ENCODE measurements at places on chromosomes 2 and 18.
A peak's percentile ranks its signal among the peaks of the same experiment; 100 is the strongest.

DNA sequence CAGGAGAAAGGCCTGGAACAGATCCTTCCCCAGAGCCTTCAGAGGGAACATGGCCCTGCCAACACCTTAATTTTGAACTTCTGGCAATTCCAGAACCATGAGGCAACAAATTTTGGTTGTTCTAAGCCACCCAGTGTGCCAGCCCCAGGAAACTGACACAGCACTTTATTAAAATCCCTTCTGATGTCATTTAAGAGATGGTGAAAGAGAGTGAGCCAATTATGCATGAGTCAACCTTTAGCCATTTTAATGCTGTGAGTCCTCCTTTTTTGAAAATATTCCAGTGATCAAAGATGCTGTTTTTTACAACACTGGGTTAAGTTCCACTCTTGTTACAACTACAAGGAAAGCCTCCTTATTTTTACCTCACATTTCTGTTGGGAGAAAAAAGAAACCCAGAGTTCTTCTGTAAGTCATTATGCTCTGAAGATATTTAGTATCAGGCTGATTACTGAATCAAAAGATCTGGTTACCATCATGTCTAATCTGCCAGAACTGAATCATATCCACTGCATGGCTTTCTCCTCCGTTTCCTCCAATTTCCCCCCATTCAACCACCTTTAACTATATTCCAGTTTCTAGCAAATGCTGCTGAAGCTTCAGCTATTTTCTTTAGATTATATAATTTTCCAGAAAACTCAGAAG, 235.4 kb downstream of the TXNL1 start:
- no peak for DNase-seq

DNA sequence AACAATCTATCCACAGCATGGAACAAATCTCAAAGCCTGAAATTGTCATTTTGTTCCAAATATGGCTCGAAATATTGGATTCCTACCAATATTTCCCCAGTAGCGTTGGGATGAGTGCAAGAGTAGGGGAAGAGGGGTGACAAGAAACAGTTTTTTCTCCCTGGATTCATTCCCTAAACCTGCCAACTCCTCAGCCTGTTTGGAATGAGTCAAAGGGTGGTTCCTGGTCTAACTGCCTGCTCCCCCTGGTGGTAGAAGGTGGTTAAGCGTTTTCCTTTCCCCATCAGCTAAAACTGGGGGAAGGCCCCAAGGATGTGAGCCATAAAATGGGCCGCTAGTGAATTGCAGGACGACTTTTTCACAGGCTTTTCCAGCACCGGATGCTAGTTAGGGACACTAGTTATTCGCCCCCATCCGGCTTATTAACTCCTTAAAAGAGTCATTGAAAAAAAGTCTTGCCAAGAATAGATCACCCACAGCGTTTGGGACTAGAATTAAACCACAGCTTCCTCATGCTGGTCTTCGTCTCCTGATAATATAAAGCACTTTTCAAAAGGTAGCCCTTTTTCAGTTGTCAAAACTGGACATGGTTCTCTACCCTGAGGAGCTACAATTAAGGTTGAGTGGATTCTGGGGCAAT, 72.5 kb downstream of the DHRS9 start:
- peak; percentile 40 for DNase-seq

DNA sequence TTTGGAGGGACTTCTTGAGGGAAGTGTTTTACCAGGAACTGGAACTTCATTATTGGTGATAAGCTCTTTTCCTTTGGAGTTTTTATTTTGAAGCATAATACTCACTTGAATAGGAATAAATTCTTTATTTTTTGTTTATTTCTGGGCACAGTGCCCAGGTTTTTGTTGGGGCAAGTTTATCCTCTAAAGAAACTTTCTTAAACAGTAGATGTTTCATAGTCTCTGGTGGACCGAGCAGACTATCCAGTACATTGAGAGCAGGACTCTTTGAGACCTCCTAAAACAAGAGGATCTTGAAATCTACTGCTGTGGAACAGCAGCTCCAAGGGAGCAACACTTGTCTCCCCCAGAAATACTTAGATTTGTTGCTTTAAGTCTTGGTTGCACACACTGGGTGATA, 109.4 kb downstream of the PARD3B start:
- no peak for DNase-seq

DNA sequence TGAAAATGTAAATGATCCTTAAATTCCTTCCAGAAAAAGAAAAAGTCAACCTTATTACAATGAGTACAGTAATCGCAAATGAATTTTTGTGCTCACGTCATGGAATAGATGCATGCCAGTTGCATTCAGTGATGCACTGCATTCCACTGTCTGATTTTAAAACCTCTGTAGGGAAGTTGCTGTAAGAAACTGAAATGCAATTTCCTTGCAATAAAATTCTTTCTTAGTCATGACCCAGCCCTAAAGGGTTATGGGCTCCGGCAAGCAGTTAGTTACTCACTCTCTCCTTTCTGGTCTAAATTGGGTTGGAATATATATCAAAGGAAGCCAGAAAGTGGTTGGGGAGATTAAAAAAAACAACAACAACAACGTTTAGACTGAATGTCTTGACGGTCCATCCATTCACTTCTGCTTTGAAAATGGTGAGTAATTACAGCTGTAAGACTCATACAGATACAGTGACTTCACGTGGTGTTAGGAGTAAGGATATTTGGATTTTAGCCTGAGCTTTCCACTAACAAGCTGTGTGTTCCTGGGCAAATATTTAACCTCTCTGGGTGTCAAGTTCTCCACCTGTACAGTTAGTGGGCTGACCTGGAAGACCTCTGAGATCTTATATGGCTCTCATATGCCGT, 8.6 kb upstream of the RND3 start:
- DNase-seq: no peak

DNA sequence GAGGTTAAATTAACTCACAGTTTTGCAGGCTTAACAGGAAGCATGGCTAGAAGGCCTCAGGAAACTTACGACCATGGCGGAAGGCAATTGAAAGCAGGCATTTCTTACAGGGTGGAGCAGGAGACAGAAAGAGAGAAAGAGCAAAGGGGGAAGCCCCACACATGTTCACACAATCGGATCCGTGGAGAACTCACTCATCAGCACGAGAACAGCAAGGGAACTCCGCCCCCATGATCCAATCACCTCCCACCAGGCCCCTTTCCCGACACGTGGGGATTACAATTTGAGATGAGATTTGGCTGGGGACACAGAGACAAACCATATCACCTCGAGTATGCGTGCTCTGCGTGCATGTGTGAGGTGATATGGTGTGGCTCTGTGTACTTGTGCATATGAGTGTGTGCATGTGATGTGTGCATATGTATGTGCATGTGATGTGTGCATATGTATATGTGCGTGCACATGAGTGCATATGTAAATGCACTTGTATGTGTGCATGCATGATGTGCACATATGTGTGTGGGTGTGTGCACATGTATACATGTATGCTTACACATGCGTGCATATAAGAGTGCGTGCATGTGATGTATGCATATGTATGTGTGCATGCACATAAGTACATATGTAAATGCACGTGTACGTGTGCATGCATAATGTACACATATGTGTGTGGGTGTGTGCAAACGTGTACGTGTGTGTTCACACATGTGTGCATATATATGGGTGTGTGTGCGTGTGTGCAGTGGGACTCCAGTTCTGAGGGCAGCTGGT, 108.7 kb upstream of the HDAC4 start:
- no peak for DNase-seq

DNA sequence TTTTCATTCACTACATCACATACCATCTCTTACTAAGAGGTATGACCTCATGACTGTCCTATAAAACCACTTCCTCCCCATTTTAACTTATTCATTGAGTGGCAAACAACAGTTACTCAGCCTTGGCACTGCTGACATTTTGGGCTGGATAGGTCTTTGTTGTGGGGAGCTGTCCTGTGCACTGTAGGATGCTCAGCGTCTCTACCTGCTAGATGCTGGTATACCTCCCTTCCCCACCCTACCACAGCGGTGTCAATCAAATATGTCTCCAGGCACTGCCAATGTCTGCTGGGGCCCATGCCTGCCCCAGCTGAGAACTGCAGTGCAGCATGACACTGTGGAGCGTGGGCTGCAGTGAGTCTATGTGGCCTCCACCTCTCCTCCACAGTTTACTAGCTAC, 76.3 kb upstream of the MGAT4A start:
- peak; percentile 32 for DNase-seq

- DNase-seq: no peak
These were observed 12.9 kb downstream of the PTPN18 start for GRCh38 chr2:130368786-130369185.

- DNase-seq: no peak
These were observed 149.2 kb downstream of the FAM210A start for GRCh38 chr18:13577091-13577697.

- DNase-seq: no peak
These were observed 13.5 kb upstream of the COLEC12 start for GRCh38 chr18:513826-514530.

DNA sequence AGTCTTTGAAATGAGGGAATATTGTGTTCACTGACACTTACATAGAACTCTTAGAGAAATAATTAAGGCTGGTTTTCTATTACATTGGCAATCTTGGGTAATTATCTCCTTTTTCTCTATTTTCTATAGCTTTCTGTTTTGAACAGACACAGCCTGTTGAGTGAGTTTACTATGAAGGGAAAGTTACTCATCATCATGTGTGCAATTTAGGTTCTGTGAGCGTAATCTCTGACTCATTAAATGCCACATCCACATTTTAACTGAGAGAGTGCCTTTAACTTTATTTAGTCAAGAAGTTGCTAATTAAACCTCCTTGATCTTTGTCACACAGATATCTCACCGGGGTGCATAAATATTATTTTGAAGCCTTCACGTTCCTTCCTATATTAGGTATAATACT, 174.0 kb upstream of the SLC8A1 start:
- no peak for DNase-seq

DNA sequence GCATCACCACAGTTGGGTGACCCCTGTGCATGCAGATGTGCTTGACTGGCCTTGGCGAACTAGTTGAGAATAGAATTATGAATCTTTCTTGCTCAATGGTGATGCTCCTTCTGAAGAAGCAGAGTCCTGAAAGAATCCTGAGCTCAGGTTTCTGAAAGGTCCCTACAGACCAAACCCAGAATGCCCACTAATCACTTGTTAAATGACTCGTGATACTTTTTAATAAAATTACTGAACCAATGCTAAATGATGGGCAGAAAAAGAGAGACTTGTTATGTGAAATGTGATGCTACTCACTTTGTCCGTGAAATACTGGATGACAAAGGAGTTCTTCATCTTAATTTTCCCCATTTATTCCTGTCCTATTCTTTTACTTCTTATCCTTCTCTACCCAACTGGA, 263.5 kb upstream of the LRRTM1 start:
- DNase-seq: no peak

GRCh38 chr18:58355243-58355642, 273.6 kb downstream of the ALPK2 start:
- DNase-seq: no peak

DNA sequence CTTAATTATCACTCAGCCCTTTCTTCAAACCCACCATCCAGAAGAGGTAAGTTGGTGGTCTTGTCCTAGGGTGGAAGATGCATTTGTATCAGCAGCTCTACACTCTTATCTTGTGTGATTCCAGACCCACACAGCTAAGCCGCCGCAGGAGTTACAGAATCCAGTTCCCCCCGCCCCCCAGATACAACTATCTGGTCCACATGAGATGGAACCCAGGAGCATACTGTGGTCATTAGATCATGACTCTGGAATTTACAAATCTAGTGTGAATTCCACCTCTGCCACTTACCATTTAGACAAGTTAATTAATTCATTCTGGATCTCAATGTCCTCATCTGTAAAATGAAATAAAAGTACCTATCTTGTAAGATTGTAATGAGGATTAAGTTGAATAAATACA, 486.4 kb downstream of the BCL11A start:
- DNase-seq: no peak

GRCh38 chr18:51712821-51713220, 515.3 kb upstream of the MEX3C start:
- DNase-seq: no peak

DNA sequence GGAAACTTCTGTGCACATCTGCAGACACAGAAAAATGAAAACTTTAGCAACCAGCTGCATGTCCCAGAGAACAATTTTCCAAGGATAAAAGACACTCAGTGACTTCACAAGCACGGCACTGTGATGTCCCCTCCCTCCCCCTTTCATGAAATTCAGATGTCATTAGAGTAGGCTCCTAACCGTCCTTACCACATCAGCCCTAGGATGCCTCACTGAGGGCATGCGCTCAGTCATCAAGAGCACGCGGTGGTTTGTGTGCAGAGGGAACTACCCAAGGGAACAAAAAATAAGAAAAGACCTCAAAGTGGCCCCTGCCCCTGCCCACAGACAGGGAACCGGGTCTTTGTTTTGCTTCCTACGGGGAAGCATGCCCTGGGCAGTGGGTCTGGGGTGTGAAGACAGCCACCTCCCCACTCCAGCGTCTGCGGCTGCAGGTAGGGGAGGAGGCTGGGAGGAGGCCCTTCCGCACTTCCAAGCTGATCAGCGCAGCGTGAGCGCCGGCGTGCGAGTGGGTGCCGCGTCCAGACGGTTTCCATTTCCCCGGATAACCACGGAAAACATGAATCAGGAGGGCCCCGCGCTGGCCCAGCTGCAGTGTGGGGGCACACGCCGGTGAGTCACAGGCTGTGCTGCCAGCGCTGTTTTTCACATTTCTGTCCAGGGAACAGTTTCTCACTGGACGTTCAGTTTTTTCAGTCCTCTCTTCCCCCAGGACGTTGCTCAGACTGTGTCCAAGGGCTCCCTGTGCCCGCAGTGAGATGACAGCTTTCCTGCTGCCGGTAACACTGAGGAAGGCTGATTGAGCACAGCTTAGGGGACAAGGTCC, 70.6 kb downstream of the COPS8 start:
- DNase-seq: no peak

- DNase-seq: no peak
These were observed 62.9 kb downstream of the EFR3B start for GRCh38 chr2:25104736-25105135.

DNA sequence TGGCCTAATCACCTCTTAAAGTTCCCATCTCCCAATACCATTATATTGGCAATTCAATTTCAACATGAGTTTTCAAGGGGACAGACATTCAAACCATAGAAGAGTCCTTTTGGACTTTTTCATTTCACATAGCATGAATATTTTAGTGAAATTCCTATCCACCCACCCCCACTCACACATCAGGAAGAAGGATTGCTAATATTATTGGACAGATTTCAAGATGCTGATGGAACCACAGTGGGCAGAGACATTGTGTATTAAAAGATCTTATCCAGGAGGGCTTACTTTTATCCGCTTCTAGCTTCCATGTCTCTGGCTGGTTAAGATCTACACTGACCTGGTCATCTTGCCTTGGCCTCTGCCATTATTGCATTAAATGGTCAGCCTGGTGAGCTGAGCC, 297.4 kb upstream of the ACVR2A start:
- DNase-seq: no peak

- no peak for DNase-seq
These were observed 111.8 kb upstream of the SLC35G4 start for GRCh38 chr18:11497585-11497984.

DNA sequence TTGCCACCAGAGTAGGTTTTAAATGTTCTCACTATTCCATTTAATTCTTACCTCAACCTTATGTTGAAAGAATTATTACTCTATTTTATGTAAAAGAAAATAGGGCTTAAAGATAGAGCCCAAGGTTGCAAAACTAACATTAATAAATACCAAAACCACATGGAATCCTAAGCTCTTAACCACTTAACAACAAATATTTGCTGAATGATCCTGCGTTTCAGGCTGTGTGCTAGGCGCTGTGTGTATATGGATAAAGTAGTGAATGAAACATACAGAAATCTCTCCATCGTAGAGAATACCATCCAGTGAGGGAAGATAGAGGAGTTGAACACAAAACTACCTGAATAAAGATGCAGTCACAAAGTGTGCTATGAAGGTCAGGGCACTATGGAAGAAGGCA, 485.1 kb downstream of the THSD7B start:
- no peak for DNase-seq

- no peak for DNase-seq
These were observed 142.7 kb downstream of the ADCYAP1 start for GRCh38 chr18:1047406-1047805.

Measured in natural killer cell (primary cell).